ENCODE measurements at places on chromosomes 13 and 19.

DNA sequence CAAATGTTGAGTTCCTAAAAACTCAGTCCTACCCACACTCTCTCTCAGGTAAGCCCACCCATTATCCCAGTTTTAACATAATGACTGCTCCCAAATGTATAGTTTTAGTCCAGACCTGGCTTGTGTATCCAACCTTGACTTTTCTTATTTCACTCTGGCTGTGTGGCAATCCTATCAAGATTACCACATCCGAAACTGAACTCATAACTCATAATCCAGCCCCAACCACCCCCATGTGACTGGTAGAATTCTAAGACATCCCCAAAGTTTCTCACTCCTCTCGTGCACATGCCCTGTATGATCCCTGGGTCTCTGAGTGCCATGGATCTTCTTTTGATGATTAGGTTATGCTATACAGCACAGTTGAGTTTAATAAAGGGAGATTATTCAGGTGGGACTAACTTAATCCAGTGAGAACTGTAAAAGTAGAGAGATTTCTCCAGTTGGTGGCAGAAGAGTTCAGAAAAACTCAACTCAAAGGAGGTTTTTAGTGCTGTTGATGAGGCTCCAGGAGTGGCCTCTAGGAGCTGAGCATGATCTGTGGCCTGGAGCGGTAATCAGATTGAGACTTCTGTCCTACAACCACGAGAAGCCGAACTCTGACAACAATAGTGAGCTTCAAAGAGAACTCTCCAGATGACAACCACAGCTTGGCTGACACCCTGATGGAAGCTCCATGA, 413.4 kb downstream of the ZNF536 start:
- DNase-seq: no peak

- peak; percentile 64 for DNase-seq
These were observed 538 bp downstream of the LSM4 start for GRCh38 chr19:18322318-18322758.

GRCh38 chr13:52906122-52906903, 57.9 kb upstream of the PCDH8 start:
- no peak for DNase-seq

- DNase-seq: no peak
These were observed 484.5 kb downstream of the DIAPH3 start for GRCh38 chr13:59679254-59679653.
